Progenitor cell of endocrine pancreas (in vitro differentiated cells): ENCODE measurements at places on chromosomes 4 and X.

- no peak for DNase-seq
Measured at GRCh38 chrX:112761242-112762207, 79.1 kb downstream of the AMOT start.

GRCh38 chr4:83605210-83605609 is 69.3 kb downstream of the GPAT3 start:
- no peak for DNase-seq

- no peak for DNase-seq
Measured at GRCh38 chr4:151860561-151861093, 99.8 kb upstream of the GATB start.

DNA sequence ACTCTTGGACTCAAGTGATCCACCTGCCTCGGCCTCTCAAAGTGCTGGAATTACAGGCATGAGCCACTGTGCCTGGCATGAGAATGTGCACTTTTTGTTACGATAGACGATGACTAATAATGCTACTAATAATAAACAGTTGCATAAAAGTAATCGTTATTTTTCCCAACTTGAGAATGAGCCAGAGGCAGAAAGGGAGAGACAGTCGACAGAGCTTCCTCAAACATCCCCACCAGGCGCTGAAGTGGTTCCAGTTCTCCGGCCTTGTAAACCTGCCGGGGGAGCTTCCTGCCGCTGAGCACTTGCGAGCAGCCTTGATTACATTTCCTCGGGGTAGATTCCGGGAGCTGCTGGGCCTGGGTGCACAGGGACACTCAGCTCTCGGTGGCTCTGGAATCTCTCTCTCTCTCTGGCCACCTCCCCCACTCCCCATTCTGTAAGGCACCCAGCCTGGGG is 8.9 kb upstream of the HTRA3 start:
- DNase-seq, result no peak

DNA sequence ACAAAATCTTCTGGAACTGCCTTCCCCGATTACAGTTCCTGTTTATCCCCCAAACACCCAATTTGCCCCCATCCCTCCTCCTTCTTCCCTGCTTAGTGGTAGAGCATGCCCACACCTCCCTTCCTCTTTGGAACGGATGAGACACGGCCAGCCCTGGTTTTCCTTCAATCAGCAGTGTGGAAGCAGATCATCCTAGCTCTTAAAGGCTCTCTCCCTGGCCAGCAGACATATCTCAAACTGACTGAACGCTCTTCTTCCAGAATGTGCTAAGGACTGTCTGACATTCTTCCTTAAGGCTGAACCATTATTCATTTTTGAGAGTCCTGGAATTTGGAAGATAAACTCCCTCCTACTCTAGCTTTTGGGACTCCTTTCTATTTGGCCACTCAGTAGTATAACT is 161.1 kb downstream of the TRIML1 start:
- DNase-seq, result no peak

DNA sequence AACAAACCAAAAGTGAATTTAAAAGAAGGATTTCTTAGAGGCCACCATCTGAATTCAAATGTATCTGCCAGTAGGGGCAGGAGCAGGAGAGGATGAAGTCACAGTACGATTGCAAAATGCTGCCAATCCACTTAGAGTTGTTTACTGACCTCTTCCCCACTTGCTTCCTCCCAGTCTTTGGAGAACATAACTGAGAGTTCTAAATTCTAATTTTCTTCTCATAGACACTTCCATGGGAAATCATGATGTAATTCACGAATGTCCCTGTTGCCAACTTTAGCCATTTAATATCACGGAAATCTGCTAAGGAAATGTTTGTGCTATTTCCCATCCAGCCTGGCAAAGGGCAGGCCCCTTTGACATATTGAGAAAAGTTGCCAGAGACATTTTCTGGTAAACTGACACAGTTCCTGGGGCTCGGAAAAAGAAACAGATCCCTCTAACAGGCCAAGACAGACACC is 33.6 kb upstream of the NOCT start:
- no peak for DNase-seq
